GM13976 (cell line): ENCODE measurements at places on chromosomes 6 and 20.

DNA sequence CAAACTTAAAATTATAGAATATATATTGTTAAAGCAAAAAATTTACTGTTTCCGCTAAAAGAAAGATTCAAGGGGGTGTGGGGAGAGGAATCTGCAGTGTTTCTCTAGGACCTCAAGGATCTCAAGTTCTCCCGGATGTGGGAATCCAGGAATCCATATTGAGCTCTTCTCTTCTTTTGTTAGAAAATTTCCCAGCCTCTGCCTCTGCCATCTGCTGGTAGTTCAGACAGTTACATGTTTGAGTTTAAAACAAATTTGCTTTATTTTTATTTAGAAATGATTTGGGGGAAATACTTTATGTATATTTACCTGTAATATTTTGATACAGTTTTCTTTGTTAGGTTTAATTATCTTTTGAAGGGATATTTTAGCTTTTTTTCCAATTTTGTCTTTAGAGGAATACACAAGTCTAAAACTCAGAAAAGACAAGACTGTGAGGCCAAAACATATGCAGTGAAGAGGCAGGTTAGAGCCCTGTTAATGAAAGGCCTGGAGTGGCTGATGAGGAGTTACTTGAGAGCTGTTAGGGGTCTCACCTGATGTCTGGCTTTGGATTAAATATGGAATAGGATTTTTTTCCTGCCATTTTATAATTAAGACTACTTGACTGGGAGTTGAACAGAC lies 268.8 kb downstream of the ARID1B start:
- DNase-seq = no peak

DNA sequence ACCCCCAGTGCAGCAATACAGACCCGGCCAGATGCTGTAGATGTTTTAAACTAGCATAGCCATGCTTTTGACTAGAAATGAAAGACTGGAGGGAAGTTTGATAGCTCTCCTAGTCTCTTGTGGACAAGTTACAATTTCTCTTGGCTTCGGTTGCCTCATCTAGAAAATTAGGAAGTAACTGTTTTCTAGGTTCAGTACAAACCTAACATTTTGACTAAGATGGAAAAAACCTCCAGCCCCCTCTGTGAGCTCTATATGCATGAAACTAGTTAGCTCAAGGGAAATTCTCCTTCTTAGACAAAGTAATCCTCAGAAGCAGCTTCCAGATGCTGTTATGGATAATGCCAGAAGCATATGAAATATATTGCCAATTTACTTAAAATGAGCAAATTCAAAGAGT lies 86.6 kb downstream of the RNF144B start:
- DNase-seq = peak; percentile 23

GRCh38 chr6:37589941-37590340 lies 90.2 kb upstream of the CCDC167 start:
- DNase-seq = no peak

DNA sequence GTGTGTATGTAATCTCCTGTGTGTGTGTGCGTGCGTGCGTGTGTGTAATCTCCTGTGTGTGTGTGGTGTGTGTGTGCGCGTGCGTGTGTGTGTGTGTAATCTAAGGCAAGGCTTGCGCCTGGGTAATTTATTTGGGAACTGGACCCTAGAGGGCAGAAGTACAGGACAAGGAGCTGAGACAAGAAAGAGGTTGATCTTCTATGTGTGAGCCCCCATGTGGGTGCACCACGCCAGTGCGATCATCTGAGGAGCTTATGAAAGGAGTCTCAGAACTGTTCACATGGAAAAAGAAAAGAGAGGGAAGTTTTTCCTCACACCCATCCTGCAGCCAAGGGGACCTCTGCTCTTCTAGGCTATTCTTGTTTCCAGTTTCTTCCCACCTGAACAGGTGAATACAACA lies 220.1 kb upstream of the GGTLC1 start:
- no peak for DNase-seq

DNA sequence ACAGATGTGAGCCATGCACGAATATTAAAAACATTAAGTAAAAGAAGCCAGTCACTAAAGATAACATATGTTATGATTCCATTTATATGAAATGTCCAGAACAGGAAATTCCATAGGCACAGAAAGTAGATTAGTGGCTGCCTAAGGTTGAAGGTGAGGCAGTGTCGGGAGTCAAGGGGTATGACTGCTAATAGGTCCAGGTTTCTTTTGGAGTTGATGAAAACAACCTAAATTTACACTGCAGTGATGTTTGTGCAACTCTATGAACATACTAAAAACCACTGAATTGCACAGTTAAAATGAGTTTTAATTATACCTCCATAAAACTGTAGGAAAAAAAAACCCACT lies 14.4 kb downstream of the SRPK1 start:
- DNase-seq = no peak
